ENCODE measurements at places on chromosomes 11 and 22.

GRCh38 chr11:96205460-96205809 lies 137.6 kb downstream of the MAML2 start:
- DNase-seq, result no peak

DNA sequence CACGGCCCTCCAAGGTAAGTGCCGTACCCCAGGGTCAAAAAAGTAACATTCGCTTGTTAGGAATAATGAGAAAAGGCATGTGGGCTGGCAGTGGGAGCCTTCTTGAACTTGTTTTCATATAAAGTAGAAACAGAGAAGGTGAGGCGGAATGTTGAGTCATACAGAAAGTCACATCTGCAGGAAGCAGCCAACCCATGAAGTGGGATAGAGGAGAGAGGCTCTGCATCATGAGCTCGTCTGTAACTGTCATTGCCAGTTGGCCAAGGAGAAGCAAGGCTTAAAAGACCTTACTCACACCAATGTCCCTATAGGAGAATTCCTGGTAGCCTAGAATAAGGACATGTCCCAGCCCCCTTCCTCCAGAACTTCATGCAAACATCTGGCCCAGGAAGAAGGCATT lies 253.3 kb downstream of the BUD13 start:
- no peak for DNase-seq

DNA sequence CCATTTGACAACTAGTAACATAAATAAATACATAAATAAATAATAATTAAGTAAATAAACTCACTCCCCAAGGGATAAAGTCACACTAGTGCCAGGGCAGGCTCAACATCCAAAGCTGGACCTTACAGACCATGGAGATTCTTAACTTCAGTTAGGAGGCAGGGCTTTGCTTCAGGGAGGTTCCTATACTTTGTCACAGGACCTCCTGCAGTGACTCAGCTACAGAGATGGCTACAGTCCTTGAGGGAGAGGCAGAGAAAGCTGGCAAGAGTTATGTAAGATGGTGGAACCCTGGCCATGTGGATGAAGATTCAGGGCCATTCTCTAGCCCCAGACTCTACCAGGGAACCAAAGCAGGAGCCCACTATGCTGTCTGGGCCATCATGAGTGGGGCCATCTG lies 74.1 kb upstream of the CADM1 start:
- no peak for DNase-seq

DNA sequence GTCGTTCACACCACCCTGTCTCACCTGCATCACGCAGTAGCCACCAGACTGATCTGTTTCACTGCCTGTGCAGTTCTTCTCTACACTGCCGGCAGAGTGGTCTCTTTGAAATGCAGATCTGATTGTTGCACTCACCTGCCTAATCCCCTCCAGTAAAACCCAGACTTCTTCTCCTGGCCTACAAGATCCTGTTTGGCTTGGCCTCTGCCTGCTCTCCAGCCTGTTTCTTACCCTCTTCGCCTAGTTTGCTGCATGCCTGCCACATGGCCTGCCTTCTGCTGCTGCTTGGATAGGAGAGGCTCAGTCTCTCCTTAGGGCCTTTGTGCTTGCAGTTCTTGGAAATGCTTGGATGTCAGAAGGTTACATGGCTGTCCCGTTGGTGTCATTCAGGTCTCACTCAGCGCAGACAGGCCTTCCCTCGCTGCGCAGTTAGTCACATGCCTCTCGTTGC lies 42.0 kb downstream of the PACS1 start:
- peak; percentile 23 for DNase-seq

DNA sequence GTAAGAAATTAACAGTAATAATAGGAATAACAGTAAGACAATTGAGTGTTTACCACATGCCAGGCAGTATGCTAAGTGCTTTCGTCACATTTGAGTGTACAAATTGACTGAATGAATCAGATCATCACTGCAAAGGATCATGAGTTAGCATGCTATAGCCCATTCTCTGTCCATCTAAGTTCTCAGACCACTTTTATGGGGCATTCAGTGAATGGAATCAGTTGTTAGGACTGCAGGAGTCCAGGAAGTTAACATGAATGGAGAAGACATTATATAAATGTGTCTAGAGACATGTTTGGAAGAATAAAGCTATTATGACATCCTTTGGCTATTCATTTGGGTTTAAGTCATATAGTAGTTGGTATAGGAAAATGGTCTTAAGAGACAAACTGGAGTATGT lies 59.9 kb downstream of the NCAM1 start:
- DNase-seq, result no peak

DNA sequence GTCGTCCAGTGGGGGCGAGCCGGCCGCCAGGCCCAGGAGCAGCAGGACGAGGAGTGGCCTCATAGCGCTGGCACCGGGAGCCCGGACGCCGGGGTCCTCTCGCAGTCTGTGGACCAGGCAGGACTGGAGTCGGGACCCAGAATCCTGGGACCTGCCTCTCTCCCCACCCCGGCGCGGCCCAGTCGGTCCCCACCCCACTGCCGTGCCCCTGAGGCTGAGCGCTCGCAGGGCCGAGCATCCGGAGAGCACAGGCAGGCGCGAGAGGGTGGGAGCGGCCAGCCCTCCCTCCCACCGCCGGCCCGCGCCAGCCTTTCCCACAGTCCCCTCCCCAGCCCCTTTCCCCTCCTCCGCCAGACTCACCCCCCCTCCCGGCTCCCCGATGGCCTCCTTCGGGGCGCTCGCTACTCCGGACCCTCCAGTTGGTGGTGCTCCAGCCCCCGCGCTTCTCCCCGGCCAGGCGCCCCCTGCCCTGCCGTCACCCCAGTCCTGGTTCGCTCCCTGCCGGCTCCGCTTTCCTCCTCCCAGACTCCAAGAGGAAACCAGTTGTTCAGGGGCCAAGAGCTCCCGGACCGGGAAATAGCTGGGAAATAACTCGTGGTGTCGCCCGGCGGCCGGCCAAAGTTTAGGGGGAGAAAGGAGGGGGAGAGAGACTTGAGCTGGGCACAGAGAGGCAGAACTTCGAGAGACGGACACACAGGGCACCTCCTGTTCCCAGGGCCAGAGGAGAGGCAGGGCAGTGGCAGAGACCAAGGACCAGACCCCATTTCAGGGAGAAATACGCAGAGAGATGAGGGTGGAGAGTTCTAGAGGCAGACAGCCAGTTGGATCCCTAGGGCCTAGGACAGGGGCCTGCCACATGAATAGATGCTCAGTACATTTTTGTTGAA lies at the start of gene C1QTNF5:
Gene C1QTNF5, minus strand, starts transcription at position 549 of the 887 bp plus-strand sequence. Its CDS starts 486 bp downstream, at position 63.
- DNase-seq, result peak; percentile 83

DNA sequence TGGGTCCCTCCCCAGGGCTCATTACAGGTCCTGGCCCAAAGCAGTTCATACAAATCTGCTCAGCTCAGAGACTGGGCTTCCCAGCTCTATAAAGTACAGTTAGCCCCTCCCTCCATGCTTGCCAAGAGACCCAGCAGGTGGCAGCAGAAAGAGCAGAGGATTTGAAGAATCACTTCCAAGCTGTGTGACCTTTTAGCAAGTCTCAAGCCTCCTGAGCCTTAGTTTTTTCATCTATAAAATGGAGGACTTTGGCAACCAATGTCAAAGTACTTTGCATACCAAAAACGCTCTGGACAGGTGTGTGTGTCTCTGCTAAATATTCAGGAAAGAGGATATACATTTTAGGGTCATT lies 26.6 kb downstream of the RELT start:
- no peak for DNase-seq

GRCh38 chr22:30704978-30705377 lies 10.3 kb downstream of the OSBP2 start:
- DNase-seq, result no peak

GRCh38 chr11:8768625-8769333 lies 86.2 kb downstream of the RPL27A start:
- peak; percentile 74 for DNase-seq

- no peak for DNase-seq
These were observed 20.9 kb upstream of the CREB3L1 start for GRCh38 chr11:46256540-46257001.

GRCh38 chr22:44153710-44154109 lies 27.0 kb upstream of the PARVG start:
- DNase-seq, result no peak

GRCh38 chr11:124934862-124935547 lies 842 bp downstream of the HEPACAM start:
- DNase-seq, result peak; percentile 93

DNA sequence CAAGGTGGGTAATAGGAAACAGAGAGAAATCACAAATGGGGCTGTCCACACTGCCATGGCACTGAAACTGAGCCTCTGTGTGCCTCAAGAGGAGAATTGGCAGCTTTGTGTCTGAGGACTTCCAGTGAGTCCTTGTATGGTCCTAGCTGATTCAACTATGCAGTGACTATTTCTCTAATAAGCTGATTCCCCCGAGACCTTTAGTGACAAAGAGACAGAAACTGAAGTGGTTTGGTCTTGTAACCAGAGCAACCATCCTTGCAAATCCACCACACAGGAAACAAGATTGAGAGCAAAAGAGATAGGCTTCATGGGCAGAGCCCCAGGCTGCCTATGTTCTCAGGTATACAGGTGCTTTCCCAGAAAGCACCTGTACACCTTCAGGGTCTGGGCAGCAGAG lies 1038.5 kb downstream of the NTM start:
- no peak for DNase-seq

GRCh38 chr22:38704654-38705234 lies 1.0 kb upstream of the GTPBP1 start:
- no peak for DNase-seq

GRCh38 chr11:2913776-2914175 lies 15.4 kb downstream of the PHLDA2 start:
- no peak for DNase-seq

- DNase-seq, result peak; percentile 15
These were observed 21.8 kb downstream of the MCAM start for GRCh38 chr11:119295178-119295577.

- DNase-seq, result no peak
These were observed 110.4 kb upstream of the CSNK2A3 start for GRCh38 chr11:11463405-11463804.

GRCh38 chr11:118655486-118656190 lies 23.8 kb downstream of the TREH start:
- no peak for DNase-seq

DNA sequence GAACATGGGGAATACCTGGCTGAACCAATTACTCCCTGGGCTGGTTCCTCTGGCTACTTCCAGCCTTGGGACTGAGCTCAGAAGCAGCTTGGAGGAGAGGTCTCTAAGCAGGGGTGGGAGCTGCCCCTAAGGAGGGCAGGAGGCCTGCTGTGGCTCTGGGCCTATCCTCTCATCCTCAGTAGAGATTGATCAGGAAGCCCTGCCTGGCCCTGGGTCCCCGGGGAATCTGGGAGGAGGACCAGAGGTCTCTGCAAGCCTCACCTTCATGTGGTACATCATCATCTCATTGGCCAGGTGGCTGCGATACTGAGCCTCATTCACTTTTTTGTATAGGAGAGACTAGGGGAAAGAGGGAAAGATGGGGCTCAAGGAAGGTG lies 91.1 kb downstream of the PDE2A start:
- DNase-seq, result no peak

- DNase-seq, result no peak
These were observed 869.2 kb downstream of the TBC1D22A start for GRCh38 chr22:47631571-47632102.

DNA sequence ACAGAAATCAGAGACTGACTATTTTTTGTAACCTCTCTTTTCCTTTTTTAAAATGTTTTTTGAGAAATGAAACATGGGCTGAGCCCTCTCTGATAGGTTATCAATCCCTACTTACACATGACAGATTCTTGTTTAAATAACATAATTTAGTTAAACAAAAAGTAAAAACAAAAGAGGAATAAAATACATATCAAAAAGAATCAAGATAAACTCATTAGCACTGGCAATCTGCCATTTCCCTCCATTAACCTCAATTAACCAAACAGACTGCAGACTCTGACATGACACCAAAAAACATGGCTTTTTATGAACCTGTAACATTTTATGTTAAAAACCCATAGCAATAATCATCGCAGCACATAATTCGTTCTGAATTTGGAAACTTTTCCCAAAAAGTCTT lies 284.4 kb upstream of the MTNR1B start:
- no peak for DNase-seq

- peak; percentile 25 for DNase-seq
These were observed 36.4 kb upstream of the ACER3 start for GRCh38 chr11:76824083-76824939.

GRCh38 chr11:12434325-12434654 lies 56.9 kb downstream of the PARVA start:
- DNase-seq, result peak; percentile 43

DNA sequence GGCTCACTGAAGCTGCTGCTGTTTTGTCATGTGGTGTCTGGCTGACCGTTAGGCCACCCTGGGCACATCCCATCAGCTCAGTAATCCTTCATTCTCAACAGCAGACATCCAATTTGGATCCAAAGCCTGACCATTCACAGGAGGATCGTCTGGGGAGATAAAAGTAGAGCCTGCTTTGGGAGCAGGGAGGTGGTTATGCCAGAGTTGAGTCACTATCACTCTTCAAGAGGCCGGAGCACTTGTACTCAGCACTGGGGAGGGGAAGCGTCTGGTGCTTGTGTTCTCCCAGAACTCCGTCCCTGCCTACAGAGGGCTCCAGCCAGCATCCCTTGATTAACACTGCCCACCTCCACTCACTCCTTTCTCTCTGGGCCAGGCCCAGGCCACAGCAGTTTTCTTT lies 382.6 kb downstream of the OPCML start:
- DNase-seq, result no peak

- DNase-seq, result no peak
These were observed 25.9 kb downstream of the PRRG4 start for GRCh38 chr11:32855601-32856000.

DNA sequence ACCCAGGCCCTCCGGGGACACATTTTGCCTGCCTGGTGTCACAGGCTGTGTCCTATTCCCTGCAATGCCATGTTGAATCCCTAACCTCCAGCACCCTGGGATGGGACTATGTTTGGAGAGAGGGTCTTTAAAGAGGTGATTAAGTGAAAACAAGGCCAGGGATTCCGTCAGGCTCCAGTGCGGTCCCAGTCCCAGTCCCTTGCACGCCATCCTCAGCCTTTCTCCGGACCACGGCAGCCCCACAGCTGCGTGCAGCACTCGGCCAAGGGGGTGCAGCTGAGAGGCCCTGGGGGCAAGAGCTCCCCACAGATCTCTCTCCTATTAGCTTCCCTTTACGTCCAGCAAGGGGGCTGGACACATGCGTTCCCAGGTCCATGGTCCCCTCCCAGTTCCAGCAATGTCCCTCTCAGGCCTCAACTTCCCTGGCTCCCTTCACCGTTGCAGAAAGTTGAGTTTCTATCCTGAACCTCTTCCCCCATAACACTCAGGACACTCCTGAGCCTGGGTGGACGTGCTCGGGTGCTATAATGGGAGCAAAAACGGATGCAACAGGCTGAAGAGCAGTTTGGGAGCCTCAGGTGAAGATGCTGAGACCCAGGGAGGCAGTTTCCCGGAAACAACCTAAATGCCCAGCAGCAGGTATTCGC lies 1422.7 kb downstream of the BRD1 start:
- DNase-seq, result no peak

GRCh38 chr11:112773264-112773663 lies 188.0 kb upstream of the NCAM1 start:
- DNase-seq, result no peak

DNA sequence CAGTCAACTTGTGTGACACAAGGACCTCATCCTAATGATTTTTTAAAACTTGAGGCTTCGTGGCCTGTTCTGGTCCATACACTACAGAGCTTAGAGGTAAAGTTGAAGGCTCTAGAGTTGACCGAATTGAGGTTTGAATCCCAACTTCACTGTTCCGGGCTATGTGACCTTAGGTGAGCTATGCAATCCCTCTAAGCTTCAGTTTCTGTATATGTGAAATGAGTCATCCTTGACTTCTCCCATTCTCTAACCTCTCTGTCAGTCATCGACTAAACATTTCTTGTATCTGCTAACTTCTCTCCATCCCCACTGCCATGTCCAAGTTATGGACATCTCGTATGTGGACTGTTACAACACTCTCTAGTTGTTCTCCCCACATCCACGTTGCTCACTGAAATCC lies 178.2 kb upstream of the TMEM45B start:
- DNase-seq, result peak; percentile 66

GRCh38 chr22:38313384-38313955 lies 3.8 kb downstream of the CSNK1E start:
- DNase-seq, result peak; percentile 97
